ENCODE measurements at places on chromosomes 11 and 22.

DNA sequence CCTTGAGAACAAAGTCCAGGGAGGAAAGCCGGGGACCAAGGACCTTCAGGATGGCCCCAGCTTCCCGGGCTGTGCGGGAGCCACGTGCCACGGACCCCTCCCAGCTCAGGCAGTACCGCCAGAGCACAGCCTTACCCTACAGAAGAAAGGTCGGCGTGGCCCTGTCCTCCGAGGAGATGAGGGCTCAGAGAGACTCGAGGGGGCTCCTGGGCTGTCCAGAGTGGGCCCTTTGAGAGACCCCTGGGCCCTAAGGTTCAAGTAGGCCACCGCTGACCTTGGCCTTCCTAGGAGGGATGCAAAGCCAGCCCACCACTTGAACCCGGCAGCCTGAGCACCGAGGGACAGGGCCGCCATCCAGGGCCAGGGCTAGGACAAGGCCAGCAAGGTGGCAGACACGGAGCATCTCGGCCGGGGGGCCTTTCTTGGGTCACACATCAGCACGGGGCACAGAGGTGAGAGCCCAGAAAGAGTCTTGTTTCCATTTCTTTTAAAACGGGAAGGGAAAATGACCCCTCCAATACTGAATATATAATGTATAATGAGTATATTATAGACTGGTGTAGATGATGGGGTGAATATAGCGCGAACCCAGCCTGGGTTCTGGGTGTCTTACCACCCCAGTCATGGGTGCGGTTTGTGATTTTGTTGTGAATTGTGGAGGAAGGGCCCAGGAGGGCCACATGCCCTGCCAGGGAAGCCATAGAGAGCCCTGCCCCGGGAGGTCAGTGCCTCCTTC is 34.4 kb upstream of the PPARA start:
- no peak for DNase-seq

DNA sequence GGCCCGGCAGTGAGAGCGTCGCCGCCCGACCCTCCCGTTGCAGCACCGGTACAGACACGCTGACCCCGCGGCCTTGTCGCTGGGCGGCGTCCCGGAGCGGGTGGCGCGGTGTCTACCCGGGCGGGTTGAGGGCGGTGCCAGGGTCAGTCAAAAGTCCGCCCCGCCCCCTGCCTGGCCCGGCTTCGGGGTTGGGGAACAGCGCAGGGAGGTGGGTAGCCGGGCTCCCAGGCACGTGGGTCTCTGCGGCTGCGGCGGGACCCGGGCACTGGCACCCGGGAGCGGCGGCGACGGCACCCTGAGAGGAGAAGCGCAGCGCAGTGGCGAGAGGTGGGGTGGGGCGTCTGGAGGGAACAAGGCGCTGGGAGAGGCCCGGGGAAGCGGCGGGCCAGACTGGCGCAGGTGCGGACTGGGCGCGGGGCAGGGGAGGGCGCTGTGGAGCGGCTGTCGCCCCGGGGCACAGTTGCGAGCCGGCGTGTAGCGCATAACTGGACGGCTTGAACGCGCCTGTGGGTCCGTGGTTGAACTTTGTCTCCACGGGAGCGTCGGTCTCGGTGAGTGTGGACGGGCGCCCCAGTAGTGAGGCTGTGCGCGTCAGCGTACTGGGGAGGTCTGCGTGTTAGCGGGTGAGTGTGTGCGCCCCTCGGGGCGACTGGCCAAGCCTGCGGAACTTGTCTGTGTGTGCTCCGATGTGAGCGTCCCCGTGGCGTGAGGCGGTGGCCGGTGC is at the start of gene P2RY2:
Gene P2RY2 (plus strand): TSS at position 176 of the 724 bp plus-strand sequence. CDS start 15,879 bp downstream, outside the sequence.
- no peak for DNase-seq

DNA sequence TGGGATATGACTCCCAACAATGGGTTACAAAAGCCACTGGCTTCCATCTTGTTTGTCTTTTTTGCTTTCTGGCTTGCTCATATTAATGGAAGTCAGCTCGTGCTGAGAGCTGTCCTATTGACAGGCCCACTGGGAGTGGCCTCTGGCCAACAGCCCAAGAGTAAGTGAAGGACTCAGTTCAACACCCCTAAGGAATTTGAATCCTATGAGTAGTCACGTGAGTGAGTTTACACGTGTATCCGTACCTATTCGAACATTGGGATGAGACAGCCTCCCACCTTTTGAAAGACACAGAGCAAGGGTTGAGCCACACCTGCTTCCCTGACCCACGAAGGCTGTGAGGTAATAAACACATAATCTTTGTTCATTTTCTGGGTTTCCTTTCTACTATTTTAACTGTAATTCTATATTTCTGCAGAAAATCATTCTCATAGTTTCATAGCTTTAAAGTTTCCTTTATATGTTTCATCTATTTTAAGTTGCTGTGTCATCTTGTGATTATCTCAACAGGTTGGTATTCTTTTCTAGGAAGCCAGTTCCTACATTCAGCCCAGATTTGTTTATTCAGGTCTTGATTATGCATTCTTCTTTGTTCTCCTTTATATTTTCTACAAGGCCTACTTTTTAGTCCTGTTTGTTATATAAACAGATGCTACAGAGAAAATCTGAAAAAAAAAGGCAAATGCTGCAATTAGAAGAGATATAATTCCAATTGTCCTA is 802.3 kb downstream of the CNTN5 start:
- DNase-seq = no peak

DNA sequence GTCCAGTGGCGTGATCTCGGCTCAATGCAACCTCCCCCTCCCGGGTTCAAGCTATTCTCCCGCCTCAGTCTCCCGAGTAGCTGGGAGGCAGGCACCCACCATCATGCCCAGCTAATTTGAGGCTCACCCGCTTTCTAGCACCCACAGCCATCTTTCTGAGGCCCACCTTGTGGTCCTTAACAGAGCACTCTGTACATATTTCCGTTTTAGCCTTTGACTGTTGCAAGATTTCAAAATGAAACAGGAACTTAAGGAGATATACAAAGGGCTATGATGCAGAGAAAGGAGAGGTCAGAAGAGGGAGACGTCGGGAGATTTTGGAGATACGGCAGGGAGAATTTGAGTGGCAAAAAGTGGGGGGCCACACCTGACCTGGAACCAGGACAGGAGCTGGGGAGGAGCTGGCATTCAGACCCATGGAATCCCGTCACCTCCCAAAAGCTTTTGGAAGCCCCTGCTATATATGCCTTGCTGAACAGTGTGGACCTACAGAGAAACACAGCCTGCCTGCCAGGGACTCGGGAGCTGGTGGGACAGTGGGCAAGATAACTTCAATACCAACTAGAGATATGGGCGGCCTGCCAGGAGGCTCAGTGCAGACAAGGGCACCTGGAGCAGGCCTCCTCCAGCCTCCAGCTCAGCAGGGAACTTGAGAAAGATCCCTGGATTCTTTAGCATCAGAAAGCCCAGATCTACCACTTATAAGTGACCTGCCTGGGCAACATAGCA is 8.0 kb upstream of the CLCF1 start:
- DNase-seq = no peak

DNA sequence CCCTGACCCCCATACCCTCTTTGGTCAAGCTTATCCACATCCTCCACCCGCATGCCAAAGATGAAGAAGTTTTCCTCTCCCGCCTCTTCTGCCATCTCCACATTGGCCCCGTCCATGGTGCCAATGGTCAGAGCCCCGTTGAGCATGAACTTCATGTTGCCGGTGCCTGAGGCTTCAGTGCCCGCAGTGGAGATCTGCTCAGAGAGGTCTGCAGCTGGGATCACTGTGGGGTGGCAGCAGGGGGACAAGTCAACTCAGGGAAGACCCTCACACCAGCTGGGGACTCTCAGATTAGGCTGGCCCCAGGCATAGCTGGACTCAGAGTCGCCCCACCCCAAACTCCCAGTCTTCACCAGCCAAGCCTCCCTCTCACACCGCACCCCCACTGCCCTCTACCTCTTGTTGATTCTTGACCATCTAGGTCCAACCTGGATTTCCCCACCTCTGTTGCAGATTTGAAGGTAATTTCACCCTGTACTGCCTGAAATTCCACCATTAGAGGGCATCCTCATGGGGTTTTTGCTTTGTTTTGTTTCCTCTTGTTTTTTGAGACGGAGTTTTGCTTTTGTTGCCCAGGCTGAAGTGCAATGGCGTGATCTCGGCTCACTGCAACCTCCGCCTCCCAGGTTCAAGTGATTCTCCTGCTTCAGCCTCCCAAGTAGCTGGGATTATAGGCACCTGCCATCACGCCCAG is 6.6 kb upstream of the RASGRP2 start:
- DNase-seq = no peak

DNA sequence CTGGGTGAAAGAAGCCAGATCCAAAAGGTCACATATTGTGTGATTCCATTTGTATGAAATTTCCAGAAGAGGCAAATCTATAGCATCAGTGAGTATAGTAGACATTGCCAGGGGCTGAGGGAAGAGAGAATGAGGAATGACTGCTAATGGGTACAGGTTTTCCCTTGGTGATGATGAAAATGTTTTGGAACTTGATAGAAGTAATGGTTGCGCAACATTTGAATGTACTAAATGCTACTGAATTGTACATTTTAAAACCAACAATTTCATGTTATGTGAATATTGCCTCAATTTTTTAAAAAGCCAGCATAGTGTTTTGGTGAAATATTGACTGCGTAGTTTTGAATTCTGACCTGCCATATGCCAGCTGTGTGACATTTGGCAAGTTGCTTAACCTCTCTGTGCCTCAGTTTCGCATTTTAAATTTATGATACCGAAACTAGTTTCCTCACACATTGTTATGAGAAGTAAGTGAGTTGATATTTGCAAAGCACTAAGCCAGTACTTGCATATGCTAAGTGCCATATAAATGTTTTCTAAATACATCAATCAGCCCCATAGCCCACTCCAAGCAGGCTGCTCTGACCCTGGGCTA is 75.4 kb upstream of the TMEM45B start:
- no peak for DNase-seq

GRCh38 chr22:32608494-32608893 is 133.9 kb downstream of the FBXO7 start:
- no peak for DNase-seq

DNA sequence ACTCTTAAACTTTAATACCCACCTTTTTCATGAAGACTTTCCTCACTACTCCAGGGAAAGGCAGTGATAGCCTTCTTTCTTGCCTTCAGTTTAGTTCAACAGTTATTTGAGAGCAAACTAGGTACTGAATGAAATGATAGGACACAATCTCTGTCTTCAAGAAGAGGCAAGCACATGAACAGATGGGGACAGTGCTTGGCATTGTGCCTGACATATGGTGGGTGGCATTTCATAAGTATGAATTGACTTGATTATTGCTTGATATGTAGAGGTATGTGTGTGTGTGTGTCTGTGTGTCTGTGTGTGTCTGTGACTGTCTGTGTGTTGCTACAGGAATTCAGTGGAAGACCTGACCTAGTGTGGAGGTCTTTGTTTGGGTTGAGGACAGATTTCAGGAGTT is 504.1 kb downstream of the NELL1 start:
- no peak for DNase-seq

DNA sequence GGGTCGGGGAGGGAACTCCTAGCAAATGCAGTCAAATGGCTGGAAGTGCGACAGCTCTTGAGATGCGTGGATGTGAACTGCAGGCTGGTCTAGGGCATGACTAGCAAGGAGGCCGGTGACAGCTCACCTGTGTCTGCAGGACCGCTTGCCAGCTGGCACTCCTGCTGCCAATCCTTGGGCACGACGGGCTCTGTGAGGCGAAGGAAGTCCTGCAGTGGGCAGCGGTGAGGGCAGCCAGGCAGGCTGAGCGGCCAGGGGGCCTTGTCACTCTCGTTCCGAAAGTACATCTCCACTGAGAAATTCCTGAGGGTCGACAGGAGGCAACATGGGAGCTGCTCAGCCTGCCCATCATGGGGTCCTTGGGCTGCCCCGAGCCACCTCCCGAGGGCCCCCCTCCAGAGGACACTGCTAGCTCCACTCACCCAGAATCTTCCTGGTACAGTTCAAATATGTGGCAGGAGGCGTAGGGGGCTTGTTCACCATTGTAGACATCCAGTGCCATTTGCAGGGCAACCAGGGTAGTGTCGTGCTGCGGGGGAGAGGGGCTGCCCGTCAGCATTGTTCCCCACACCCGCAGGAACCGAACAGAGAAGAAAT is 5.9 kb downstream of the ACP2 start:
- no peak for DNase-seq

GRCh38 chr11:128390246-128390645 is 197.1 kb downstream of the ETS1 start:
- no peak for DNase-seq

GRCh38 chr11:91912322-91912721 is 312.3 kb upstream of the FAT3 start:
- no peak for DNase-seq

DNA sequence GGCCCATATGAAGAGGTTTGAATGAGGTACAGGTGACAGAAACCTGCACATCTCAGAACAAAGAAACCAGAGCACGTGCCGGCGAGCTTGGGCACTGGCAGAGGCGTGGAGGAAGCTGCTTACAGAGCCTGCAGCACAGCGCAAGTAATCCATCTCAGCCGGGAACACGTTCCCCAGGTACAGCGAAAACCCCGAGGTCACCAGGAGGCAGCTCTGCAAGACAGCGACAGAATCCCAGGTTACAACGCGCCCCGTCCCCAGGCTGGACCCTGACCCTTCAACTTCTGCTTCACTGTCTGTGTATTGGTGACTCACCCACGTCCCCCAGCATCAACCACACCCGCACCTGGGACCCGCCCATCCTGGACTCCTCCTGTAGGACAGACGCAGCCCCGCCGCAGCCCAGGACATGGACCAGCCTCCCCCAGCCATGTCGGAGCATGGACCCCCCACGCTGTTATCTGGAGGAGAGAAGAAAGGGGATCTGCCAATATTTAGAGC is 2.2 kb downstream of the MLC1 start:
- DNase-seq = no peak

DNA sequence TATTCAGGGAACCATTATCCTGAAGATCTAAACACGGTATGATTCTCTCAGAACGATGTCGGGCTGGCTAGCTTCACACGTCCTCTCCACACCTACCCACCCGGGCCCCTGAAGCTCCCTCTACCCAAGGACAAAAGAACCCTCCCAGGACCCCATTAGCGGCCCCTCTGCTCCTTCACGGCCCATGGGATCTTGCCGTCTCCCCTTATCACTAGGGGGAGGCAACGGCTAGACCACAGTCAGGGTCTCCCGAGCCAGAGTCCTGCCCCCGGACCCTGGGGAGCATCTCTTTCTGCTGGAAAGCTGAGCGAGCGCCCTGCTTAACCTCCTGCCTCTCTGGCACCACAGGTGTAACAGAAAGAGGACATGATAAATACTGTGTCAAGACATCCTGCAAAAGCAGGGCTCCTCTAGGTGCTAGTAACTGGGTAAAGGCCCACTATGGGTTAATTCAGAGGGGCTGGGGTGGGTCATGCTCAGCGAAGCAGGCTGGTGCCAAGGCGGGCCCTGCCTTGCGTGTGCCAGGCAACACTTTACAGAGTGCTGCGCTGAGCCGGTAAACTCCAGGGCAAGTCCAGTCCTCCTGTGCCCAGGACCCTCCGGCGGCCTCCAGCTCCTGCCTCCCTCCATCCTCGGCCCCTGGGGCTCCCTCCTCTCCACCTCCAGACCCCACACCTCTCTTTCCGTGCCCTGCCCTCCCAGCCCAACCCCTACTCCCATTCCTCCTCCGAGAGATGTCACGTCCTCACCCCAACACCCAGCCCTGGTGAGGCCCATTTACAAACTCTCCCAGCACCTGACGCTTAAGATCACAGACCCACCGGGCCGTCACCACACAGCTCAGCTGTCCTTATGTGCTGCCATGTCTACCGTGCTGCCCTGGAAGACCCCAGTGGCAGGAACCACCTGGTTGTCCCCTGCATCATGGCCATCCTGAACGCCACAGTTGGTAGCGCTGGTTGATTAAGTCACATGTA is 3.0 kb downstream of the TOLLIP start:
- no peak for DNase-seq

- DNase-seq = no peak
Observed at GRCh38 chr22:37015587-37015878, 3.7 kb downstream of the TST start.
